GM23248 (cell line): ENCODE measurements at places on chromosomes 2 and 18. TPM values are rescaled to one million over a fixed set of nuclear protein-coding genes. Genes with fewer than 3 reads are reported as not detected.

SLC4A5 gene
- 0.32 and 0.38 TPM in 2 replicates for total RNA-seq

HSPD1 gene
- 106 and 151 TPM in 2 replicates for total RNA-seq

PXDN gene
- total RNA-seq: 263 and 291 TPM in 2 replicates

ASXL3 gene
- not detected in 2 replicates for total RNA-seq

FEV gene
- total RNA-seq: not detected in 2 replicates

DNA sequence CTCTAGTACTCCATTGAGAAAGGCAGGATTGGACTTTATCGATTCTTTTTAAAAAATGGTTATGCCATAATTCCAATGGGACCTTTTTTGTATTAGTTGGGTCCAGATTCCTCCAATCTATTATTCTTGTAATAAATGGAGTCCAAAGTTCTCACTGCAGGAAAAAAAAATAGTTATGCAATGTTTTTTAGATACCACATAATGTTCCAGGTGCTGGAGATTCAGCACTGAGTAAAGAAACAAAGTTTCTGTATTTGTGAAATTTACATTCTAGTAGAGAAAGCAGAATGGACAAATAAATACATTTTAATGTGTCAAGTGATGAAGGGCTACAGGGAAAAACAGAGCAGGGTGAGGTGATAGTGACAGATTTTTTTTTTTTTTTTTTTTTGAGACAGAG is 78.5 kb upstream of the MYCN start:
- no peak overlapping the region for H3K4me3 ChIP-seq
- no peaks in the 10 kb centered on the region for H3K4me1 ChIP-seq
- DNase-seq: no peak
- no peak overlapping the region for H3K27ac ChIP-seq
